ENCODE measurements at places on chromosomes 7 and 10.
A peak's percentile ranks its signal among the peaks of the same experiment; 100 is the strongest.

DNA sequence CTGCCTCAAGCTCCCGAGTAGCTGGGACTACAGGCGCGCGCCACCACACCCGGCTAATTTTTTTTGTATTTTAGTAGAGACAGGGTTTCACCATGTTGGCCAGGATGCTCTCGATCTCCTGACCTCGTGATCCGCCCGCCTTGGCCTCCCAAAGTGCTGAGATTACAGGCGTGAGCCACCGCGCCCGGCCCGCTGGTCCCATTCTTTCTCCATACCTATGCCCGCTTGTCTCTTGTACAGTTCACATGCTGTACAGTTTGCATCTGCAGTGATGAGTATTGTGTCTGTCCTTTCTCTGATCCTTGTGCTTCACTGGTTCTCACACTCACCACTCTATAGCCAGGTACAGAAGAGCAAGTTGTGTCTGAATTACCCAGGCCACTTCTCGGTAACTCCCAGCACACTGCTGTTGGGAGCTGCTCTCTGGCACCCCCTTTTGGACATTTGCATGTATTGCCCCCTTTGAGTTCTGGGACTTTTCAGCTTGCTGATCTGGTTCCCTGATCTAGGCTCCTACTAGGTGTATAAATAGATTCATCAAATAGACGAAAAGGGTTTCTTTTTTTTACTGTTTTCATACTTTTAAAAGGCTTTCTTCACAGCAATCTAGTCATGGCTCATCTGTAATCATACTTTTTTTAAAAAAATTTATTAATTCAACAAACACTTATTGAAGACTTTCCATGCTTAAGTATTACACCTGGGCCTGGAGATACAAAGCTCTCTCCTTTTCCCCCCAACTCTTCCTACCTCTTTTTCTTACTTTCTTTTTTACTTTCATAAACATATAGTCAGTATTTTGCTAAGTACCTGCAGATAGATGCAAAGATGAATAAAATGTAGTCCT is 53.5 kb downstream of the AOAH start:
- DNase-seq = peak; percentile 76

GRCh38 chr10:124570646-124571045 is 109.0 kb downstream of the LHPP start:
- no peak for DNase-seq

- no peak for DNase-seq
Measured at GRCh38 chr10:60282771-60283353, 106.8 kb downstream of the ANK3 start.

DNA sequence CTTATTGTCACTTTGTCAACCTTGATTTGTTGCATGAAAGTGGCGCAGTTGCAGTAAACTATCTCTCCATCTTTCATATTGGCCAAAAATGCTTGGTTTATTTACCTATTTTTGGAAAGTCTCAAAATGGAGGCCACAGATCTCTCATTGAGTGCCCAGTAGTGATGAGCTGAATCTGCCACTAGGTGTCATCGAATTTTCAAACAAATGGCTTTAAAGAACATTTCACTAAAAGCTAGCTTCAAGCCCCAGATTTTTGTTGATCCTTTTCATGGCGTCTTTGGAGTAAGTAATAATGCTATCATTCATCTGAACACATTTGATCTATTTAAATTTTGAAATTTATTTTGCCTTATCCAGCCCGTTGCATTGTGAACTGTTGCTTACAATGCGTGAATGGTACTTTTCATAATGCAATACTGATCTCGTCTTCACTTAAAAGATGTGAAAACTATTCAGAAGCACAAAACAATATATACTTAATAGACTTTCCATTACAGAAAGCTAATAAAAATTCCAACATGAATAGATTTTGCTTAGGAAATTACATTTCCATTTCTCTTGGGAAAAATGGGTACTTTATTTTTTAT is 236.2 kb downstream of the DNAJB9 start:
- DNase-seq = no peak

- no peak for DNase-seq
Measured at GRCh38 chr10:78460204-78460603, 426.5 kb downstream of the RPS24 start.

- no peak for DNase-seq
Measured at GRCh38 chr10:118960157-118961090, 69.1 kb upstream of the NANOS1 start.

DNA sequence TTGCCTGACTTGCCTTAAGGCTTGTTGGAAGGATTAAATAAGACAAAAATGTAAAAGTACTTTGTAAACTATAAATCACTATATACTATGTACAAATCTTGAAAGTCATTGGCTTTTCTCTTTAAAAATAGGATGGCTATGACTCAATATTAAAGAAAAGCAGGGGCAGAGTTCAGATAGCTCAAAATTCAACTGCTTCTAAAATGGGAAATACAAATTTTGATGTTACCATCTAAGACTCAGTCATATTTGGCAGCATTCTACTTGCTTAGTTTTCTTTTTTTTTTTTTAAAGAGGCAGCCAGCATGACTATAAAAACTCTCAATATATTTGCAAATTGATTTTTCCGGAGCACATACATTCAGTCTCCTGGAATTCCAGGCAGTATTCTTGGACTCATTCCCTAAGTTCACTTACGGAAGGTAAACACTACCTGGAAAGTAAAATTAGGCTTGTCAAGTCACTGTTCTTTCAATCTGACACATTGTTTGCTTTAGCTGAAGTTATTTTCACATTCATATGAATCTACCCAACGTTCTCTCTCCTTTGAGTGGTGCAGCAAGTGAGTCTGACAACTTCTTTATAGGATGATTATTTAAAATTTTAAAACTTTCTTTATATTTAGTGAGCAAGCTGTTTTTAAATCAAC is 133.8 kb upstream of the CCDC6 start:
- DNase-seq = no peak

- no peak for DNase-seq
Measured at GRCh38 chr10:16030562-16030961, 170.3 kb upstream of the MINDY3 start.

DNA sequence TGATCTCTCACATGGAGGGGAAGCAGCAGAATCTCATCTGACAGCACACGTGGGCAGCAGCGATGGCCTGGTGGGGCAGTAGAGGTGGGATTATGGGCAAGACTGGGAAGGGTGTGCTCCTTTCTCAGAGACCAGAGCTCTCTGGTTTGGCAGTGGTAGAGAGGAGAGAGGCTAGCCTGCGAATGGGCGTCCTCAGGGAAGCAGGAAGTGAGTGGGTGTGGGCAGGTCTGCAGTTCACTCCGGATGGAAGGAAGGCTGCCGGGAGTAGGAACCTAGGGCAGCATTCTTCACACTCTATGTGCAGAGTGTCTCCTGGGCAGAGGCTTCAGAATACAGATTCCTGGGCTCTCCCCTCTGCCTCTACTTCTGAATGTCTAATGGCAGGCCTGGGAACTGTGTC is 162.8 kb upstream of the BMPER start:
- no peak for DNase-seq

GRCh38 chr10:63384001-63384400 is 81.8 kb downstream of the JMJD1C start:
- no peak for DNase-seq

DNA sequence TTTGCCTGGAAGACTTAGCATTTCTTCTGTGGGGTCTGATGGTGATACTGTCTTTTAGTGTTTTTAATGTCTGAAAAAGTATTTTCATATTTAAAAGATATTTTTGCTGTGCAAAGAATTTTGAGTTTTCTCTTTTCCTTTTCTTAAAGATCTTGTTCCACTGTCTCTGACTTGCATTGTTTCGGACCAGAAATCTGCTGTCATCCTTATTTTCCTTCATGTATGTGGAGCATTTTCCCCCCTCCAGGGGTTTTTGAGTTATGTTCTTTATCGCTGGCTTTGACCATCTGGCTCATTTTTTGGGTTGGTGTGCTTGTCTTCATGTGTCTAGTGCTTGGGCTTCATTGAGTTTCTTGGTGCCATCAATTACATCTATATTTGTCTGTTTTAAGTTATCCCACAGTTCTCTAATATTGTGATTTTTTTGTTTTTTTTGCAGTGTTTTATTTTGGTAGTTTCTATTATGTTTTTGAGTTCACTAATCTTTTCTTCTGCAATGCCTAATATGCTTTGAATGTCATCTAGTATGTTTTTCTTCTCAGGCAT is 119.9 kb downstream of the MGMT start:
- no peak for DNase-seq

DNA sequence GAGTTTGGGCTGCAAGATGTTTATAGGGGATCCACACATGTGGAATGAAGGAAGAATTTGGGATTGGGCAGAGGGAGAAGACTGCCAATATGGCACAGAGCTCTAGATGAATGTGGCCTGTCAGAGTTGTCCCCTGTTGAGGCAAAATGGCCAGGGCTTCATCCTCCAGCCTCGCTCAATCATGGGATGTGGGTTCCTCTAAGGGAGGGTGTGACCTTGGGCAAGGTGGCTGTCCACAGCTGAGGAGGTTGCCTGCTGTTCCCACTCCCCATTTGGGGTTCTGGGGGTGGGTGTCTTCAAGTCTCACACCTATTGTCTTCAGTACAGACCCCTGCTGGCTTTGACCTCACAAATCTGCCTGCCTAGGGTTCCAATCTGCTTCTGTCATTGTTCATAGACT is 121.6 kb upstream of the FAM204A start:
- DNase-seq = no peak

GRCh38 chr10:44046605-44047004 is 338.3 kb downstream of the CXCL12 start:
- no peak for DNase-seq

GRCh38 chr10:93150289-93150688 is 76.6 kb downstream of the CYP26A1 start:
- no peak for DNase-seq

GRCh38 chr7:41861642-41862041 is 158.8 kb upstream of the INHBA start:
- DNase-seq = no peak

- DNase-seq = no peak
Measured at GRCh38 chr10:86022906-86023305, 343.7 kb downstream of the GRID1 start.

DNA sequence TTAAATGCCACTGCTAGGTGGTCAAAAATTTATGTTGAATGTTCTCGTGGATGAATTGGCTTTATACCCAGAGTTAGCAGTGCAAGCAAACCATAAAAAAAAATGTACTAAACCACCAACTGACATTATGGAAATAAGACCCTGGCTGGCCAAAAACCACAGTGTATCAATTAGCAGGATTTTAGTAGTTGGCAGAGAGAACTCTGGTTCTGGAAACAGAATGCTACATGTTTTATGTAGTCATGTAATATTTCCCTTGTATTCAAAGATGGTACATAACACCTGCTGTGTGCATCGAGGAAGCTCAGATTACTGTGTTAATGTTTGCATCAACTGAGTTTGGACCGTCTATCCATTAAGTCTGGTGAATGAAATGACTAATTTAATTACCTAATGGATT is 618.5 kb downstream of the CCSER2 start:
- no peak for DNase-seq

- DNase-seq = no peak
Measured at GRCh38 chr10:84406561-84406960, 78.2 kb downstream of the CCSER2 start.

GRCh38 chr7:4683884-4684565 is 1.9 kb downstream of the FOXK1 start:
- DNase-seq = peak; percentile 55

All from CD4-positive, alpha-beta T cell treated with Interleukin-6 for 4 hours (primary cell).